ENCODE measurements at places on chromosomes 4 and X. TPM values are rescaled to one million over a fixed set of nuclear protein-coding genes. Genes with fewer than 3 reads are reported as not detected.

Gene ADAD1
- not detected for total RNA-seq

Gene LYAR
- total RNA-seq, result 18.5 TPM

Gene REPS2
- total RNA-seq, result 12.9 TPM

Gene UCHL1
- 2.3 TPM for total RNA-seq

Gene LANCL3
- 0.51 TPM for total RNA-seq

Gene CENPI
- 1.6 TPM for total RNA-seq

Gene SOWAHB
- total RNA-seq, result not detected

Gene NR3C2
- total RNA-seq, result 24.3 TPM

Gene PHEX
- total RNA-seq, result 1.5 TPM

Gene USP27X
- total RNA-seq, result 3.6 TPM

Gene KLHL15
- 11.0 TPM for total RNA-seq

Gene KLB
- total RNA-seq, result 0.03 TPM

Gene SYTL5
- not detected for total RNA-seq

Gene TMPRSS11D
- not detected for total RNA-seq

Gene UNC5C
- total RNA-seq, result 14.5 TPM

Gene DCX
- not detected for total RNA-seq

Gene CXCL8
- 14.0 TPM for total RNA-seq

Gene NDST3
- total RNA-seq, result 8.1 TPM

Gene MAGEE2
- total RNA-seq, result not detected

Gene PAGE4
- not detected for total RNA-seq

Gene CACNA1F
- 1.1 TPM for total RNA-seq

Gene TRPC5OS
- not detected for total RNA-seq

Gene TLR8
- 23.5 TPM for total RNA-seq

Gene GAGE12E
- total RNA-seq, result not detected

Gene TMSB15C
- total RNA-seq, result 3.5 TPM

Gene VSIG4
- 84.1 TPM for total RNA-seq

Gene SRPX2
- 37.9 TPM for total RNA-seq

Gene PAGE2
- total RNA-seq, result not detected

Gene MAGEC2
- not detected for total RNA-seq

Gene IL3RA
- 2.4 TPM for total RNA-seq

All from spleen (tissue), 13 donors.